ENCODE measurements at places on chromosomes 13 and 19.

- DNase-seq = no peak
Measured at GRCh38 chr13:37429976-37430375, 168.6 kb downstream of the POSTN start.

DNA sequence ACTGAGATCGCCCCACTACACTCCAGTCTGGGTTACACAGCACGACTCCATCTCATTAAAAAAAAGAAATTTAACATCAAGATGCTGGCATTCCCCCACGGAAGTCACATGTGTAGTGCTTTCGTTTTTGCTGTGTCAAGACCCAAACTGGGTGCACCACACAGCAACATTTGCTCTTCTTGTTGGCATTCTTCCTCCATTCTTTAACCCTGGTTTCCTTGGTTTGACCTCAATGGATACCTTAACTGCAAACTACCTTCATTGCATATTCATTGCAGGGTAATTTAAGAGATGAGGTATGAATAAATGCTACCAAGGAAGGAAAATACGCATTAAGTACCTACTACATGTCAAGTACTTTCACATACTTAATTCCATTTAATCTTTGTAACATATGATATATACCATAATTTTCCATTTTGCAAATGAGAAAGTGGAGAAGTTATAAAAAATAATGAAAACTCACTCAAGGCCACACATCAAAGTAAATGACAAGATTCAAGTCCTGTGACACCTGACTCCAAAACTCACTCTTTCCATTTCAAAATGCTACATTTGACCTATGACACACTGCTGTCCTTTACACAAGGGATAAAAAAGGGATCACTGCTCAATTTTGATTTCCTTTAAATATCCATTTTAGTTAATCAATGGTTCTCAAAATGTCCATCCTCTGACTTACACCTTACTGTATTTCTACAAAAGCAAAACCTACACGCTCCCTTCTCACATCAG is 59.2 kb downstream of the STK24 start:
- peak; percentile 26 for DNase-seq

- DNase-seq = no peak
Measured at GRCh38 chr19:50460161-50460765, 16.0 kb upstream of the EMC10 start.

DNA sequence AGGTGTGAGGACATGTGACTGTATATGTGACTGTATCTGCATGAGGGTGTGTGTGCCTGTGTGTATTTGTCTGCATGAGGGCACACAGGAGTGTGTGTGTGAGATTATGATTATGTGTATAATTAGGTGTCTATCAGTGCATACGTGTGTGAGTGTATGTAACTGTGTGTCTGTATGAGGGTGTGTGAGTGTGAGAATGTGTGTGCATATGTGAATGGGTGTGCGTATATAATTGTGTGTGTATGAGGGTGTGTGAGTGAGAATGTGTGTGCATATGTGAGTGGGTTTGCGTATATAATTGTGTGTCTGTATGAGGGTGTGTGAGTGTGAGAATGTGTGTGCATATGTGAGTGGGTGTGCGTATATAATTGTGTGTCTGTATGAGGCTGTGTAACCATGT is 3.0 kb upstream of the ACSBG2 start:
- no peak for DNase-seq

DNA sequence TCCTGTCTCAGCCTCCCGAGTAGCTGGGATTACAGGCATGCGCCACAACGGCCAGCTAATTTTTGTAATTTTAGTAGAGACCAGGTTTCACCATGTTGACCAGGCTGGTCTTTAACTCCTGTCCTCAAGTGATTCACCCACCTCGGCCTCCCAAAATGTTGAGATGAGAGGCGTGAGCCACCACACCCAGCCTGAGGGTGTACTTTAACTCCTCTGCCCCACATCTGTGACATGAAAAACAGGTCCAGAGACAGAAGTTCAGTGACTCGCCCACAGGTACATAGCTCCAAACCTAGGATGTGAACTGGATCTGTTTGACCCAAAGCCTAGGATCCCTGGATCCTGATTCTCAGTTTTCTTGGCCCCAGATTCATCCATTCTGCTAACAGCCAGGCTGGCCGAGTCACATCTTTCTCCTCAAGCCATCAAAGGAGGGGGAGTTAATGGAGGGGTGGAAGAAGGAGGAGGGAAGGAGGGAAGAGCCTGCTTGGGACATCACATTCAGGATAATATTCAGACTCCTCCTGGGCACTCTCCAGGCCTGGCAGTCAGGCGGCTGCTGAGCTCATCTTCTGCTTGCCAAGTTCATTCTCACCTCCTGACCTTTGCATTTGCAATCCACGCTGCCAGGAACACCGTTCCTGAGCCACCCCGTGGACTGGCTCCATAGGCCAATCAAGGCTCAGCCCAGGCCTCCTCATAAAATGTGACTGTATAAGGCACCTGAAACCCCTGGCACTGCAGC is 3.1 kb downstream of the SPC24 start:
- no peak for DNase-seq

DNA sequence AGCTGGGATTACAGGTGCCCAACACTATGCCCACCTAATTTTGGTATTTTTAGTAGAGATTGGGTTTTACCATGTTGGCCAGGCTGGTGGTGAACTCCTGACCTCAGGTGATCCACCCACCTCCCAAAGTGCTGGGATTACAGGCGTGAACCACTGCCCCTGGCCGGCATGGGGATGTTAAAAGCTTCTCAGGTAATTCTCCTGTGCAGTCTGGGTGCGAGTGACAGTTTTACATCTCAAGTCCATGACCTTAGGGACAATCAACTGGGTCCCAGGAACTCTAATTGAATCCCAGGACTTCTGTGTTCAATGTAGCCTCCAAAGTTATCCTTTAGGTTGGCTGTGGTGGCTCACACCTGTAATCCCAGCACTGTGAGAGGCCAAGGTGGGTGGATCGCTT is 100.1 kb upstream of the TSHZ3 start:
- DNase-seq = no peak

DNA sequence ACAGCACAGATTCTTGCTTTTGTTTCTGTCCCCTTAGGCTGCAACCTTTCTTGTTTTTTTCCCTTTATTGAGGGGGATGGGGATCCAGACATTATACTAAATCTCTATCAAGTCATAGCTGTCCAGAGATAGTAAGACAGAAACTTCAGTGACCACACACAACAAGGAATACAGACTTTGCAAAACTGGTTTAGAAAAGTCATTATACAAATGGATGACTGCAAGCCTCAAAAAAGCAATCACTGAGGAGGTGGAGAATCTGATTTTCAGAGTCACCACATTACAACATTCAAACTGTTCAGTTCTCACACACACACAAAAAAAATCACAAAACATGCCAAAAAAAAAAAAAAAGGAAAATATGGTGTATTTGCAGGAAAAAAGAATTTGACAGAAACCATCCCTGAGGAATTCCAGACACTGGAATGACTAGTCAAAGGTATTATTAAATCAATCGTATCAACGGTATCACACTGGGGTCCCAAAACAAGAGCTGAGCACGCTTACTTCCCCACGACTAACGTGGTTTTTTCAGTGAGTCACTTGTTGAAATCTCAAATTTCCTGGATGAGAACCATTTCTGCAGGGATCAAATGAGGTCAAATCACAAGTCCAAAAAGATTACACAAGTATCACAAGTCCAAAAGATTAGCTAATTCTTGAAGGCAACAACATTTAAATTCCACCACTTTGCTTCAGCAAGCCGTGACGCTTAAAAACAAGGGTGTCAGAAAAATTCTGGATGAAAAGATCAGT is 41.2 kb downstream of the USP12 start:
- no peak for DNase-seq

- no peak for DNase-seq
Measured at GRCh38 chr13:20411638-20412342, 113.9 kb downstream of the CRYL1 start.

DNA sequence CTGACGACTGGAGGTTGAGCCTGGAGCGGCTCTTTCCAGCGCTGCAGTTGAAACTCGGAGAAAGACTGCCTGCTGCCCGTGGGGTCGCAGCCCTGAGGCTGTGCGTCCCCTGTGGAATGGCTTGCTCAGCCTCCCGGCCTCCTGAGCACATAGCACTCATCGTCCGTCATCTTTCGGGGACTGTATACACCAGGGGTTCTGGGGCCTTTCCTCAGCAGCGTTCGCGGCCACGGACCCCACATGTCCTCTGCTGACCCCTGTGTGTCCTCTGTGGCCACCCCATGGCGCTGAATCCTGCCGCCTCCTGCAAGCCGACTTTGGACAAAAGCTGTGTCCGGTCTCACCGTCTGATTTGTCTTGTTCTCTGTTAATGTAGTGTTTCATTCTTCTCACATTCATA is 20.4 kb downstream of the CUL4A start:
- DNase-seq = no peak

Measured in activated T-helper 1 cell treated with anti-CD3 and anti-CD28 coated beads, Interleukin-2, amount 50 U/mL, for 16 hours (primary cell).